ACHN (cell line): ENCODE measurements at places on chromosomes 4 and X.

GRCh38 chr4:187027272-187027671, 303.6 kb upstream of the FAT1 start:
- no peak for DNase-seq

GRCh38 chr4:24662056-24662455, 77.7 kb upstream of the DHX15 start:
- no peak for DNase-seq

GRCh38 chr4:36997727-36998126, 246.8 kb upstream of the NWD2 start:
- DNase-seq: no peak

DNA sequence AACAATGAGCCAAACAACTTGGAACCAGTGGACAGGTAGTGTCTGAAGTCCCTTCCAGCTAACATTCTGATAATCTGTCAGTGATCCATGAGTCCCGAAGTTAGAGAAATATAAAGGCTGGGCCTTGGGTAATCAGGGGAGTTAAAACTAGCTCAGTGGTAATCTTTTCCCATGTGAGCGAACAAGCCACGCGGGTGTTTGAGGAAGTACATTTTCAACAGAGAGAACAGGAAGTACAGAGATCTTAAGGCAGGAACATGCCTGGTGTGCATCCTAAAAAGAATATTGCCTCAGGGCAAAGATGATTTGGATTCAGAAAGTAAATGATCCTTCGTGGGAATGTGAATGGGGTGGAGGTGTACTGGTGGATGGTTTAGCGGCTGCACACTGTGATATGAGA, 42.9 kb downstream of the FNIP2 start:
- no peak for DNase-seq

DNA sequence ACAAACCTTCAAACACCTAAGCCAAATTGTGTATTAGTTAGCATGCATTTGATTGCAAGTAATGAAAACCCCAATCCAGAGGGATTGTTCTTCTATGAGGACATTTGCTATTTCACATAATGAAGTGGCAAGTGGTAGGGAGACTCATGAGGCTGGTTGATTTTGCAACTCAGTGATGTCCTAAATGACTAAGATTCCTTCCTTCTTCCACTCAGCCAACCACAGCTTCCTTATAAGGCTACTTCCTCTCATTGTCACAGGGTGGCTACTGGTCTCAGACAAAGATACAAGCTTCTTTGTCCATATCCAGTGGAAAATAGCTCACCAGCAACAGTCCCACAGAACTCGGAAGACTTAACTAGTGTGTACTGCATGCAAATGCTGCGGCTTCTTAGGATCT, 5.3 kb upstream of the OTC start:
- no peak for DNase-seq

DNA sequence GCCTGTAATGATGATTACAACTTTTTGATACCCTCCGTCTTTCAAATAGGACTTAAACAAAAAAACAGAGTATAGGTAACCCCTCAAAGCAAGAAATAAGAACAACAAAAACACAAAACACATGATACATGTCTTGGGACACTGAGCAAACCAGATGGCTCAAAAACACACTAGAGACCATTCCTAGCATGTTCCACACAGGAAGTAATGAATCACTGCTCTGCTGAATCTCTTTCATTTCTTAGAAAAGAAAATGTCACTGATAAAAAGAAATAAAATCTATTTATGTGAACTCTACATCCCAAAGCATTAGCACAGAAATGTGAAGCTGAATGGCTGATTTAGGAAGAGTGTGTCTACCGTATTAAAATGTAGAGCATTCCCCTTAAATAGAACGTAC, 134.5 kb upstream of the IL15 start:
- DNase-seq: no peak

DNA sequence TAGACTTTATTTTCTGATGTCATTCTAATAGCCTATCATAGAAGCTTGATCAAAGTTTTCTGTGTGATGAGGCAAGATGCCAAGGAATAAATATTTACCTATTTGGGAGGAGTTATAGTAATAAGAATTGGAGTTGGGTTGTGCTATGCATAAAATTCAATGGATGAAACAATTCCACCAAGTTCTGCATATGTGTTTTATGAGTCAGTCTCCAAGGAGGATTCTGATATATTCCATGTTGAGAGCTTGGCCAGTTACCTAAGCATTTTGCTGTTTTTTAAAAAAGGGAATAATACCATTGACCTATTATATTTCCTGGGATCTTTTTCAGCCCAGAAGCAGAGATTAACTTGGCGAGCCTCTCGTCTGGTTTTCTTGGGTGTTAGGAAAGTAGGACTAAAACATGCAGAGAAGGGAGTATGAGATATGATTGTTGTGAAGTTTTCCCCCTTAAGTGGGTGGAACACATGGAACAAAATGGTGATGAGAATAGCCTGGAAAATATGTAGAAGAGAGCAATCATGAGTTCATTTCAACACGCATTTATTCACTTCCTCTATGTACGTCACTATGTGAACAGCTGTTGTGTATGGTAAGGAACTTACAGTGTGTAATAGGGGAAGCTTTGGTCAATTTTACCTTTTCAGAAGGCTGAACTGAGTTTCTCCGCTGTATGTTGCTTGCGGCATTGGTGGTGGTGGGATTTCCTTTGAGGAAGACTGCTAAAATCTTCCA, 39.2 kb downstream of the POLA1 start:
- DNase-seq: no peak

GRCh38 chr4:53098681-53099121, 236.6 kb downstream of the RASL11B start:
- no peak for DNase-seq

DNA sequence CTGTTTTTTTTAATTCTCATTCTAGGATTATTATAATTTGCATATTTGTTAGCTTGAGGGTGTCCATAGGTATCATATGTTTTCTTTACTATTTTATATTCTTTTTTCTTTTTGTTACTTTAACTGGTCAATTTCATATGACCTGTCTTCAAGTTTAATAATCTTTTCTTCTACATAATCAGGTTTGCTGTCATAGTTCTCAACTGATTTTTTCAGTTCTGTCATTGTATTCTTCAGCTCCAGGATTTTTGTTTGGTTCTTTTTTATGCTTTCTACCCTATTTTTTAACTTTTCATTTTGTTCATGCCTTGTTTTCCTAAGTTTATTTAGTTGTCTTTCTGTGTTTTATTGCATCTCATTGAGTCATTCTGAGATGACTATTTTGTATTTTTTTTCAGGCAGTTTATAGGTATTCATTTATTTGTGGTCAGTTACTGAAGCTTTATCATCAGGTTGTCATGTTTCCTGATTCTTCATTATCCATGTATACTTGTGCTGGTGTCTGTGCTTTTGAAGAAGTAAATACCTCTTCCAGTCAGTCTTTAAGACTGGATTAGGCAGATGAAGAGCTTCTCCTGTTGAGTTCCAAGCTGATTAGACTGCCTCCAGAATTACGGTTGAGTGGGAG, 220.3 kb upstream of the VEGFC start:
- DNase-seq: no peak

GRCh38 chrX:23376581-23376980, 41.9 kb downstream of the PTCHD1 start:
- DNase-seq: no peak

- DNase-seq: no peak
Measured at GRCh38 chr4:87216469-87216868, 3.9 kb downstream of the KLHL8 start.

GRCh38 chr4:54149323-54149722, 49.4 kb downstream of the GSX2 start:
- DNase-seq: no peak

GRCh38 chr4:103091601-103092223, 7.9 kb downstream of the BDH2 start:
- DNase-seq: peak; percentile 70

GRCh38 chrX:136063340-136064079, 78.3 kb downstream of the SLC9A6 start:
- DNase-seq: no peak

GRCh38 chrX:20265726-20266681, 705 bp downstream of the RPS6KA3 start:
- DNase-seq: peak; percentile 2

DNA sequence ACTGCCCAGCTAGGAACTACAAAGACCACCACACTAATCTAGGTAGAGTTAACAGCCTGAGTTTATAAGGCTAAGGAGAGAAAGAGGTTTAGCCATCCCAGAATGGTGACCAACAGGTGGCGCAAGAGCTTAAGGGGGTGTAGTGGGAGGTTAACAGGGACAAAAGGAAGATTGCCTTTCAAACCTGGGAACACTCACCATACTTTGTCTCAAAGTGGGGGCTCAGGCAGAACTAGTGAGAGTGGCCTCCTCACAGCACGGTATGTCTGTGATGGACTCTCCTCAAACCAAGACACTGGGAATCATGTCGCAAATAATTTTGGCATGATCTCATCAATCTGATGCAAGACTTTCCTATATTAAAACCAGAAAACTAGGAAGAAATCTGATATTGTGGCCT, 23.4 kb downstream of the CCNI start:
- peak; percentile 65 for DNase-seq

- DNase-seq: no peak
Measured at GRCh38 chr4:86834901-86835300, 14.3 kb downstream of the SLC10A6 start.

- DNase-seq: no peak
Measured at GRCh38 chr4:7232061-7232650, 39.8 kb downstream of the SORCS2 start.

GRCh38 chr4:147717878-147718277, 14.0 kb upstream of the ARHGAP10 start:
- DNase-seq: no peak

DNA sequence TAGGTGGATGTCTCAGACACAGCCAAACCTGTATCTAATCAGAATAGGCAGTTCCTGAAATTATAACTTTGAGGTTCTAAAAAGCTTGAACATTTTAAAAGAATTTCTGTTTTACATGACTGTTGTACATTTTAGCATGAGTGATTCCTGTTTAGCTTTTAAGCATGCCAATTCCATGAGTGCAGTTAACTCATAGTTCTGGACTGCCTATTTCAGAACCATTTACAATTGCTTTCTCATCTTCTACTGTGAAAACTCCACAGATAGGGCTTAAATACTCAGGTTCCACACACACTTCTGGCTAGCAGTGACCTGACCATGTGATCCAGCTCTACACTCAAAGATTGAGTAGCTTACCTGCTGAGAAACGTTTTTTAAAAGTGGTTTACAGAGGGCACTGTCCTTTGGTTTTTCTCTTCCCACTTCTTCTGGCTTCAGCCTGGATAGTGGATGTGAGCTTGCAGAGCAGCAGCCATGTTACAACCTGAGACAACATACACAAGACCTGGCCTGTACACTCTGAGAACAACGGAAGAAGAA, 280.8 kb downstream of the ANKRD50 start:
- DNase-seq: no peak

DNA sequence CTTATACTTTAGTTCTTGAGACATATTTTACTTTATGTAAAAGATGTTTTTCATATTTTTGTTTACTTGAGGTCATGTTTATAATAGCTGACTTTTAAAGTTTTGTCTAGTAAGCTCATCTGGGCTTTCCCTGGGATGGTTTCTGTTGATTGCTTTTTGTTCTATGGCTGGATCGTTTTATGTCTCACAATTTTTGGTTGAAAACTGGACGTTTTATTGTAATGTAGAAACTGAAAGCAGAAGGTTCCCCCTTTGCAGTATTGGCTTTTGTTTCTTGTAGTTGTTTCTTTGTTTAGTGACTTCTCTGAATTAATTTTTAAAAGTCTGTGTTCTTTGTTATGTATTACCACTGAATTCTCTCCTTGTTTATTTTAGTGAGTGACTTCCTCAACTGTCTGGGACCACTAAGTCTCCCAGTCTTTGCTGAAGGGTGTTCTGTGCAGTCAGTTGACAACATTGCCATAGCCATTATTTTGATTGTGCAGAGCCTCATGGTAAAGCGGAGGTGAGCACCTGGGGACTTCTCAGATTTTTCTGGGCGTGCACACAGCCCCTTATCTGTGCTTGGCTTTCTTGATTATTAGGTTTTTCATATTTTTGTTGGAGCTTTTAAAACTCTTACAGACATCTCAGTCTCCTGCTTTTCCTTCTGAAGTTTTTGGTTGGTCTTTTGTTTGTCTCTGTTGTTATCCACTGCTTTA, 31.0 kb downstream of the KDM6A start:
- no peak for DNase-seq

- DNase-seq: no peak
Measured at GRCh38 chr4:124530464-124531077, 182.0 kb downstream of the ANKRD50 start.

GRCh38 chr4:138204507-138204906, 37.6 kb downstream of the SLC7A11 start:
- no peak for DNase-seq

DNA sequence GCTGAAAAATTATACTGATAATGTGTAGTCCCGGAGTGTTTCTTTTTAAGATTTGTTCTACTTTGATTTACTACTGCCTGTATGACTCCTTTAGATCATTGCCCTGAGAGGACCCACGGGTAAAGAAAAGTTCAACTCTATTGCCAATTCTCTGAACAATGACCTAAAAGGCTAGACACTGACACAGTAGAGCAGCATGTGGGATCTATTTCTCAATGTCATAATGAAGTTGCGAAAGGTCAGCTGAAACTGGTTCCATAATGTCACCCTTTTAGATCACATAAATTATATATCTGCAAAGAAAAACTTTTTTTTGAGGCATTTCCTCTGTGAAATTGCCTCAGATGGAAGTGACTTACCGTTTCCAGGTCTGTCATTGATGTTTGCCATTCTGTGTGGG, 67.4 kb downstream of the GLRB start:
- no peak for DNase-seq

- no peak for DNase-seq
Measured at GRCh38 chr4:83413676-83414075, 41.9 kb downstream of the HELQ start.

DNA sequence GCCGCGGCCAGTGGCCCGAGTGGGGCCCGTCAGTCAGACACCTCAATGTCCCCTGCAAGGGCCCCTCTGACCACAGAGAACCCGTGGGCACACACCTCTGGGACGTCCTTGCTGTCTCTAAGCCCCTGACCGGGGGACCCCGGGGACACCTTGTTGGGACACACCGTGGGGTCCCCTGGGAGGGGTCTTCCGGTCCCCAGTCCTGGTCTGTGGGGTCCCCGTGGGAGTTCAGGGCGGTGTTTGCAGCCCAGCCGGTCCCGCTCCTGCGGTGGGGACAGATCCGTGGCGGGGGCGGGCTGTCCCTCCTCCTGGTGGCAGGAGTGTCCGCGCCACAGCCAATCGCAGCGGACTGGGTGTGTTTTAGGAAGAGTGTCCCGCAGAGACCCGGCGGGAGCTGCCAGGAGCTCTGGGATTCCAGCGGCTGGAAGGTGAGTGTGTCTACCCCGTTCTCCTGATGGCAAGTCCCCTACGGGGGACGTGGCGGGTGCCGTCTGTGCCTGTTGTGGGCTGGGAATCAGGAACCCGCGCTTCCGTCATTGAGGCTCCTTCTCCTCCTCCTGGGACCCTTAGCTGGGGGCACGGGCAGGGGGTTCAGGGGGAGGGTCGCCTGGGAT, 5.1 kb upstream of the PLCXD1 start:
- peak; percentile 14 for DNase-seq

DNA sequence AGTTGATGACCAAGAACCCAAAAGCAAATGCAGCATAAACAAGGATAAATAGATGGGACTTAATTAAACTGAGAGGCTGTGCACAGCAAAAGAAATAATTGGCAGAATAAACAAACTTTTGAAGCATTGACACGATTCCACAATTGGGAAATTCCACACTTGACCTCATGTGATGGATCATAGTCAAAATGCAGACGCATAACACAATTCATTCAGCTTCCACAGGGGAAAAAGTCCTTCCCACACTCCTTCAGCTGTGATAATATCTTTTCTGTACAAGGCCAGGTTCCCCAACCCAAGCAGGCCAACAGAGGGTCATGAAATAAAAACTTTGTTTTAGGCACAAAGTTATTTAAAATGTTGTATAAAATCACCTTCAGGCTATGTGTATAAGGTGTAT, 66.6 kb upstream of the SLIT2 start:
- no peak for DNase-seq
